ENCODE measurements at places on chromosomes 1 and 21. TPM values are rescaled to one million over a fixed set of nuclear protein-coding genes. Genes with fewer than 3 reads are reported as not detected.

ANKRD65 gene
- total RNA-seq: 1.7 TPM

PFKL gene
- total RNA-seq: 47.7 TPM

TLCD4 gene
- total RNA-seq: 75.7 TPM

STMN1 gene
- 47.1 TPM for total RNA-seq

CYP4A22 gene
- not detected for total RNA-seq

A3GALT2 gene
- total RNA-seq: not detected

PTBP2 gene
- total RNA-seq: 10.3 TPM

LEFTY2 gene
- total RNA-seq: 0.69 TPM

SEMA4A gene
- 1.0 TPM for total RNA-seq

MSH4 gene
- 0.25 TPM for total RNA-seq

PPIAL4G gene
- total RNA-seq: not detected

DNA sequence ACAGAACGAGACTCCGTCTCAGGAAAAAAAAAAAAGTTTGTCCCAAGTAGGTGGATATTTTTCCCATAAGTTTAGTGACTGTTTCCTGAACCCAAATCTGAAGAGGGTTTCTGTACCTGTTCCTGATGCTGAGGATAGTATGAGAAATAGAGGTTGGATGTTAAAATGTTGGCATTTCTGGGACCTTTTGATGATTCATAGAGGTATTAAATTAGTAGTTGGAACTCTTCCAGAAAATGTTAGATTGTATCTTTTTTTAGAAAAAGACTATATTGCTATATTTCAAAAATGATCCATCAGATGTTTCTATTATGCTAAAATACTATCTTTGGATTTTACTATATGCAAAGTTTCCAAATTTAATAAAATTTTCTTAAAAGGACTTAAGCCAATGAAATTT, 2.9 kb upstream of the CENPL start:
- DNase-seq: no peak

DNA sequence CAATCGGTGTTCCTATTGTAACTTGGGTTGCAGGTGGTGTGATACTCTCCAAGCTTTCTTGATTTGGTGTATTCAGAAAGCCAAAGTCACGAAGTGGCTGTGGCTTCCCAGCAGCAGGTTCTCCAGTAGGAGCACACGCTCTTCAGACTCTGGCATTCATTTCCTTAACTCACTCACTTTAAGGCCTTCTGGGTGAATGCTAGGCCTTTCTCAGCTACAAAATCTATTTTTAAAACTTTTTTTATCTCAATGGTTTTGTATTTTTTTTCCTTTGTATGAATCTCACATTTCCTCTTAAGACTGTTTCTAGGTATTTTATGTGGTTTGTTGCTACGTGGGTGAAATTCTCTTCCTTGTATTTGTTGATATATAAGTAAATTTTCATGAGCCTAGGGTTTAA, 22.9 kb upstream of the PKN2 start:
- no peak for DNase-seq

DNA sequence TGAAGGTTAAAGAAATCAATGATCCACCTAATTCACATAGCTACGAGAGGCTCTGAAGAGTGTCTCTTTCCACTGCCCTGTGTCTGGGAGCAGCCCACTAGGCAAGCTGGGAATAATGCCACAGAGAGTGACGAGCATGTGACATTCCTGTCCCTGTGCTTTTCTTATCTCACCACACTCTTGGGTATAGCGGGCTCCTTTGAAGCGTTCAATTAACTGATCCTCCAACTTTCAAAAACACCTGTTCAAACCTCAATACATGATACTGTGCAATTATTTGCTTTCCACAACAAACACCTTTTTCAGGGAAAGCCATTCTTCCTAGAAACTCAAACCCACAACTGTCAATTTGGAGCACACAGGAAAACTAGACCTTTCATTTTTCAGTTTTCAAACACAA, 43.4 kb downstream of the PLPP3 start:
- DNase-seq: peak; percentile 22

- no peak for DNase-seq
Measured at GRCh38 chr21:28776251-28776650, 216.4 kb downstream of the LTN1 start.

DNA sequence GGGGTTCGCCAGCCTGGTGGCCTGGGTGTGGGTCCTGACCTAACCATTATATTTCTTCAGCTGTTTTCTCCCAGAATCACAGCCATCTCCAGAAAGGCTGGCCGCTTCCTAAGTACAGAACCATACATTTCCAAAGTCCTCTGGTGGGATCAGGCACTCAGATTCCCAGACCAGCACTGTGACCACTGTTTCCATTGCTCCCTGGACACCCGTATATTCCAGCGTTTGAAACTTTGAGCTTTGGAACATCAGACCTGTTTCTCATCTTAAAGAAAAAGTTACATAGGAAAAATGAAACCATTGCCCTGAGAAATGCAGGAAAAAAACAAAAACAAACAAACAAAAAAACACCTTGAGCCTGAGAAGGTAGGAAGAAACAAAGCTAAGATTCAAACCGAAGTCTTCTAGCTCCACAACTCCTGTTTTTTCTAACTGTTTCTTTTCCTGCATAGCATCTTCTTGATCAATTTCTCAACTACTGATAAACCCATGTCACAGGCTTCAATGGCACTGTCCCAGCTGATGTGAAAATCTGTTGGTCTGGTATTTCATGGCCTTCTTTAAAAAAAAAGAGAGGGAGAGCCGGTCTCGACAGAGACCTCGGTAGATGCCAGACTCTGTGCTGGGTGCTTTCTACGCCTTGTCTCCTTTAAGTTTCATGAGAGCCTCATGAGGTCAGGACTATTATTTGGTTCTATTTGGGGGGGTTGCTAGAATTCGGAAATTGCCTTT, 221.3 kb downstream of the TOMM20 start:
- no peak for DNase-seq

GRCh38 chr1:28394136-28394535, 24.6 kb downstream of the PHACTR4 start:
- no peak for DNase-seq

- no peak for DNase-seq
Measured at GRCh38 chr1:116680752-116681151, 13.2 kb upstream of the IGSF3 start.

- DNase-seq: no peak
Measured at GRCh38 chr1:8541961-8542521, 224.1 kb downstream of the SLC45A1 start.

GRCh38 chr1:68801440-68801839, 304.6 kb upstream of the DEPDC1 start:
- DNase-seq: no peak

- no peak for DNase-seq
Measured at GRCh38 chr1:184716158-184716557, 38.5 kb downstream of the EDEM3 start.

- DNase-seq: no peak
Measured at GRCh38 chr1:222596696-222597095, 7.0 kb upstream of the TAF1A start.

DNA sequence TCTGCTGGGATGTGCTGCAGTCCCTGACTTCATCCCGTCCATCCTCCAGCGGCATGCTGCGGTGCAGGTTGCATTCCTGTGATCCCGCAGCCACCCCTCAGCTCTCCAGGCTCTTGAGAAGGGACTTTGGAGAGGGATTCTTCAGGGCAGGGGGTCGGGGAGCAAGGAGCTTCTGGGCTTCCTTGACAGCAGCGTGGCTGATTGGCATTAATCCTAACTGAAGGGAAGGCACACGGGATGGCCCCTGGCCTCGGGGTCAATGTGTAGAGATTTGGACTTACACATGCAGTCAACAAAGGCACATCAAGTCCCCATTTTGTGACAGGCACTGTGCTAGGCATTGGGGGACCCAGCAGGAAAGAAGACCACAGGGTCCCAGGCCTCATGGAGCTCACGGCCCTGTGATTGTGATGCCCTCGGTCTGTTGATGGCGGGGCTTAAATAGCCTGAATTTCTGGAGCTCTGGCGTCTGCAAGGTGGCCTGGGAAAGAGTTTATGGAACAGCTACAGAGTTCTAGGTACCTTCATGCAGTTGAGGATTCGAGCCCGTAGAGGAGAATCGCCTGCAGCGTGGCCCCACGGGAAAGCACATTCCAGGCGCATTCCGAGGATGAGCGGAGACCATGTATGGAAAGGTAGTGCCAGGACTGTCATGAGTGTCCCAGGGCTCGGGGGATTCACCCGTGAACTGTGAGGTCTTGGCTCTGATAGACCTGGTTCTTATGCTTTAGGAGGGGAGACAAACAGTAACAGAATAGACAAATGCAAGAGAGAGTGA, 20.1 kb downstream of the PSEN2 start:
- no peak for DNase-seq

- DNase-seq: peak; percentile 72
Measured at GRCh38 chr1:181089676-181090544, 1.4 kb downstream of the IER5 start.

DNA sequence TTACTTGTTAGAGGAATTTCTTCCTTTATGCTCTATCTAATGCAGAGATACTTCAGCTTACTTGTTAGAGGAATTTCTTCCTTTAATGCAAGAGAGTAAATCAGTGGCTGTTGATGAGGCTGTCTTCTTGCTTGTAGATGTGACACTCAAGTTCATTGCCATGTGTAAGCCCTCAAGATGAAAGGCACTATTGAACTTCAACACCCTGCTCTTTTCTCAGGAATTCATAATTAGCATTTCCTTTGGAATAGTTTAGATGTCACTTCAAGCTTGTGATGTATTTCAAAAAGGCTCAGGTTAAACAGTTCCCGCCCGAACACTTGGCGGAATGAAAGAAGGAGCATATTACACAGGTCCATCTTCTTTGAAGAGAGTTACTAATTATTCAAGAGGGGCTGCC, 251.9 kb downstream of the RGS7 start:
- DNase-seq: no peak

DNA sequence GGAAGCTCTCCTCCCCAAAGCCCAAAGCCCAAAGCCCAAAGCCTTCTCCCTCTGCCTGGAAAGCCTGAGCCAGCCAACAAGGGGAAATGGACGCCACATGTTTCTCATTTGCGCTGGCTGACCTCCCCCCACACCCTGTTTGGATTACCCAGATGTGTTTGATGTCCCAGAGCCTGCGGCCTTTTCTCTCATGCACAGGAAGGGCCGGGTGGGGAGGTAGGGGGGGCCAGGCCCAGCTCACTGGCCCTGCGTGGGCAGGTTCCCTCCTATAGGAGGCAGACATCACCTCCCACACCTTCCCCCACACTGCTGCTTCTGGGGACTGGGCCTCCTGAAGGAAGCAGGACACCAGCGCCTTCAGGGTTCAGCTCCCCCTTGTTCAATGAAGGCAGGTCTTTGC, 116.3 kb downstream of the NAV1 start:
- DNase-seq: no peak

DNA sequence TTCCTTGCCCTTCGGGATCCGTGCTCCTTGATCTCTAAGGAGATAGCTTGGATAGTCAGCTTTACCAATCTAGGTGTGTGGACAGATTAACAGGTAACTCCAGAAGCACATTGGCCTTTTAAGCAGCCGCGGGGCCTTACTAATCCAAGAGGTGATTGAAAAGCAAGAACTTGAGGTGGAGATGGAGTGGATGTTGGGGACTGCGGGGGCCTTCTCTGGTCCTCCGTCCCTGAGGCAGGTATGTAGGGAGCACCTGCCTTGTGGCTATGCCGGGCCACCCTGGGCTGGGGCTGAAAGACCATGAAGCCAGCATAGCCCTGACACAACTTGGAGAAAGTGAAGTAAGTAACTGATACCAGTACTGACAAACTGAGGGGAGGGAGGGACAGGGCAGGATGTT, 10.6 kb downstream of the SOX13 start:
- no peak for DNase-seq

- DNase-seq: no peak
Measured at GRCh38 chr1:48750109-48750508, 26.6 kb downstream of the BEND5 start.
